Fibroblast of lung (primary cell): ENCODE measurements at places on chromosomes 2 and 18. TPM values are rescaled to one million over a fixed set of nuclear protein-coding genes. Genes with fewer than 3 reads are reported as not detected.

BMP10 gene
- not detected in 2 replicates for total RNA-seq

PLEKHA3 gene
- 5.9 and 6.2 TPM in 2 replicates for total RNA-seq

FBXO11 gene
- total RNA-seq = 61.4 and 81.6 TPM in 2 replicates

TDRD15 gene
- not detected in 2 replicates for total RNA-seq

SETBP1 gene
- 4.5 and 4.9 TPM in 2 replicates for total RNA-seq

MAP3K19 gene
- total RNA-seq = not detected in 2 replicates

B4GALT6 gene
- total RNA-seq = 1.3 and 1.5 TPM in 2 replicates

HOXD13 gene
- not detected in 2 replicates for total RNA-seq

DNA sequence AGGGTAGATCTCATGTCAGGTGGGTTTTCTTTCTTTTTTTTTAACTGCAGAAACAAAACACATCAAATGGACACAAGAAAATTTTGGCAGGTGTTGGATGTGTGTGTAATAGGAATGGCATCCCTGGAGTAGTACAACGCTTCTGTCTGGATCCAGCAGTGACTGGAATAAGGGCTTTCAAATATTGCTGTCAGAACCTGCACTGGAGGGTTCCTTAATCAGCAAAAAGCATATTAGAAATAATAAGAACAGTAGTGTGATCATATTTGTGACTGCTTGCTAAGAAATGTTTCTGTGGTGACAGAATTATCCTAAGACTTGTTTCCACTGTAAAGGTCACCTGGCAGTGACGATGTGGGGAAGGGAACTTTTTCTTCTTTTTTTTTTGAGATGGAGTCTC lies 30.8 kb downstream of the CREG2 start:
- peak; percentile 72 for DNase-seq

DNA sequence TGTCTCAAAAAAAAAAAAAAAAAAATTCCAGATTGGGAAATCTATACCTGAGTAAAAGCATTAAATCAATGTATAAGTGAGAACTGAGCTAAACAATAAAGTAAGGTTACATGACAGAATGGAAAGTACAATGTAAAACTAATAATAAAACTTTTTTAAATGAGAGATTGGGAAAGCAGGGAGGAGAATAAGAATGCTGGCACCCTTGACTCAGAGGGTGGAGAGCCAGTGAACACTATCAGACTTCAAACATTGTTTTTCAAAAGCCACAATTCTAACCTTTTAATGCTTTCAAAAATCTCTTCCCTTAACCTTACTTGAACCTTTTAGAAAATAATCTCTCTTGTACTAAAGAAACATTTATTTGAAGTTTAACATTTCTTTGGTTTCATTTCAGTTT lies 63.5 kb downstream of the TBC1D8 start:
- no peak for DNase-seq

- no peak for DNase-seq
Observed at GRCh38 chr2:43209204-43209717, 17.1 kb downstream of the ZFP36L2 start.

- DNase-seq = peak; percentile 55
Observed at GRCh38 chr2:108305901-108306300, 17.2 kb downstream of the SULT1C2 start.

- peak; percentile 94 for DNase-seq
Observed at GRCh38 chr2:55111570-55112228, 61.4 kb upstream of the RTN4 start.

DNA sequence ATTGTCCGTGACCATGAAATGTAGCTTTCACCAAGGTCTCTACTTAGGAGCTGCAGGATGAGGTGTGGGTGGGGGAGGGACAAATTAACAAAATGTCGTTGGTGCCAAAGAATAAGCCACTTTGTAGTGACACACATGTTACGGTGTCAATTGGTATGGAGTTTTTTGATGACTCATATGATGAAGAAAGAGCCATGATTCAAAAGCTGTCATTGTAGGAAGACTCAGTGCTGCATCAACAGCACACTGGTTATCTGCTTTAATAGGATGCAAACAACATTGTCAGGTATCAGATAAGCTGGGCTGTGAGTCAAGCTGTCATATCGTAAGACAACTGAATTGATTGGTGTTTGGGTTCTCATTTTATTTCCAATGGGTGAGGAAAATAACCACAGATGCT lies 36.6 kb upstream of the BOD1L2 start:
- DNase-seq = no peak

- no peak for DNase-seq
Observed at GRCh38 chr2:17506736-17507616, 11.3 kb downstream of the RAD51AP2 start.

DNA sequence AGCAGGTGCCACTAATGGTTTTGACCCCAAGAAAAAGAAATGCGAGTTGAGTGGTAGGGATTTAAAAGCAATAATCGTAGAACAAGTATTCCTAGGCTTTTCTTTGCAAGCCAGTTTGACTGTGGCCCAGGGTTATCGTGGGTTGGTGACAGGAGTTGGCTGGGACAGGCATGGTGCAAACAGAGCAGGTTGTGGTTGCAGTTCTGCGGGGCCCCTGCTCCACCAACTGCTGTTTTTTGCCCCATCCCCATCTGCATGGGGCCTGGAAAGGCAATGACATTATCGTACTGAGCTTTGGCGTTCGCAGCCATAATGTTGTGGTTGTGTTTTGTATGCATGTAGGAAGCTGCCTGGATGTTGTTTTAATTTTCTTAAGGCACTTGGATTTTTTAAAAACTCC lies 274.0 kb downstream of the TSN start:
- no peak for DNase-seq

DNA sequence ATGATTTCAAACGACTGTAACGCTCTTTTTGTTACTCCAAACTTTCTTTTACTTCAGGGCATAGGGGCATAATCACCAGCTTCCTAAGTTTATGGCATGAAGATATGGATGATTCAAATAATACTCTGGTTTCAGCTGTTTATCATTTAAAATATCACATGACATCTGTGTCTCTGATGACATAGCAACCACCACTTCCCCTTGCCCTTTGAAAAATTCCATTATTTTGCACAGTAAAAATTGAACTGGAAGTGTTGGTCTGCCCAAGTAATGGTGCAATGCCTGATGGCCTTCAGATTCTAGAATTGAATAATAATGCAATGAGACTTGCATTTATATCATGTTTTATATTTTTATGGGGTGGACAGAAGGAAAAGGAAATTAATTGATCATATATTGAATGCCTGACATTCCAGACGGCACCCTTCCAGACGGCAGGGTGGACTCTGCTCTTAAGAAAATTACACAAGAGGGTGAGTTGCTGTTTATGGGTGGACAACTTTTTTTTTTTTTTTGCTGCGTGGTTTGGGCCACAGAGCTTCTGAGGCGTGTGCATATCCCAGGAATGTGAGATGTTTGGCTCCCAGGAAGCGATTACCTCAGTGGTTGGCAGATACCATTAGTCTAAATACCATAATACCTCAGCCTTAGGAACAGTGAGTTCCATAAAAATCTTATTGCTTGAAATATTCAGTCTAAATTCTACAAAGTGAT lies 101.7 kb upstream of the ZNF521 start:
- DNase-seq = peak; percentile 81
